ENCODE measurements at places on chromosomes 3 and 15.

GRCh38 chr15:66598095-66598815 is 32.5 kb upstream of the LCTL start:
- DNase-seq, result no peak

- DNase-seq, result no peak
Observed at GRCh38 chr3:122100083-122100482, 44.9 kb downstream of the CD86 start.

DNA sequence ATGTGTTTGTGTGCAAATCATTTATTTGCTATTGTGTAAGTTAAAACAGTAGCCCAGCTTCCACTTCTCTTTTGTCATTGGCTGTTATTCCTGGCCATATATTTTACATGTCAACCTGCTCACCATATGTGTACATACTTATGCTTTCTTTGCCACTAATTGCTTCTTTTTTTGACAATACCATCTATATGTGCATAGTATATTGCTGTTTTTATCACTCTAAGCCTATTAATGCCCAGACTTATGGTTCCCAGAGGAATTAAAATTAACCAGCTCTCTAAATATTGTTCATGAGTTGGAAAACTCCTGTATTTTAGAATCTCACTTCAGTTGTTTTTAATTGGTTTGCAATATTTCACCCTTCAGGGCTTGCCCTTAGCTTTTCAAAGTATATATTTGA is 428.9 kb downstream of the MECOM start:
- no peak for DNase-seq

GRCh38 chr3:152185891-152186630 is 82.7 kb upstream of the MBNL1 start:
- DNase-seq, result no peak

DNA sequence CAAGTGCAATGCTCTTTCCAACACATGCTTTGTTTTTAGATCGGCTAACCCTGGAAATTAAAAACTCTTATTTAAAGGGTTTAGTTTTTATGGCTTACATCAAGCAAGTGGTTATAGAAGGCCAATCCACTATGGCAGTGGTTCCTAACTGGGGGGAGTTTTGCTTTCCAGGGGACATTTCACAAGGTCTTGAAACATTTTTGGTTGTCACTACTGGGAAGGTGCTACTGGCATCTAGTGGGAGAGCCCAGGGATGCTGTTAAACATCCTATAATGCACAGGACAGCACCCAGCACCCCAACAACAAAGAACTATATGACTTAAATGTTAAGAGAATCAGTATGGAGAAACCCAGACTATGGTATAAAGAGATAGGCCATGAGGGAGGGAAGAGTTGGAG is 439.0 kb downstream of the NTRK3 start:
- DNase-seq, result no peak

DNA sequence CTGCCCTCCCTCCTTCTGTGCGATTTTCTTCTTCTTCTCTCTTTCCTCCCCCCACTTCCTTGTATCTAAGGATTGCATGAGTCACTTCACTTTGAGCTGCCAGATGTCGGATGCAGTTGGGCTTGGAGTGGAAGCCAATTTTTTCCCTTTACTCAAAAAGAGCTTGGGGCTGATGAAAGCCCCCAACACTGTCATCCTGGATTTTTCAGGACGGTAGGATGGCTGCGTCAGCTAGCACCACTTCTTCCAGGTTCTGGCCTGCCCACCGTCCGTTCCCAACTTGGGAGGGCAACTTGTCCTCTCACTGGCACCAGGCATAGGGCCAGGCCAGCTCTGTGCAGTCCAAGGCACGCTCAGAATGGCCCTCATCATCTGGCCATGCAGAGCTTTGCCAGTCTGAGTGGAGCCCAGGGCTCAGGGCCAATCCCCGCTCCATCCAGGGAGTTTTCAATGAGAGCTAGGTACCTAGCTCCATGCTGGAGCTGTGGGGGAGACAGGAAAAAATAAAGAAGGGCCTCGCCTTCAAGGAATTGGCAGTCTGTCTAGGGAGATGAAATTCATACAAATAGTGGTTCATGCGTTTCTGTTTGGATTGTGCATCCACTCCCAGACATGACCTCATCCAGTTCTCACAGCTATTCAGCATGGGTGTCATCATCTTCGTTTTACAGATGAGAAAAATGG is 47.7 kb upstream of the INSYN1 start:
- no peak for DNase-seq

DNA sequence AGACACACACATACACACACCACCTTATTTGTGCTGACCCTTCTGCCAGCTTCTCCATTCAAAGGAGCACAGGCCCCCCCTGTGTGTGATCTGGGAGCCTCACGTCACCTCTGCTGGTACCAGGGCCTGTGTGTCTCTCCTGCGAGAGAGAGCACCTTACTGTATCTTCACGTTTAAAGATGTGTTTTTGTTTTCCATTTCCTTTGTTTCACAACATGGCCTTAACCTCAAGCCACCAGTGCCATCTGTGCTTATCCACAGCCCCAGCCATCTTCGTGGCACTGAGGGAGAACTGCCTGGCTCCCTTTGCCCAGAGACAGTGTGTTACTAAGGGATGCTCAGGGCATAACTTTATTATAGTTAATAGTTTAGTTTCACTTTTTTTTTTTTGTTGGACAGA is 52.3 kb downstream of the ABHD2 start:
- DNase-seq, result no peak

- DNase-seq, result no peak
Observed at GRCh38 chr15:38823263-38823662, 258.6 kb upstream of the RASGRP1 start.

DNA sequence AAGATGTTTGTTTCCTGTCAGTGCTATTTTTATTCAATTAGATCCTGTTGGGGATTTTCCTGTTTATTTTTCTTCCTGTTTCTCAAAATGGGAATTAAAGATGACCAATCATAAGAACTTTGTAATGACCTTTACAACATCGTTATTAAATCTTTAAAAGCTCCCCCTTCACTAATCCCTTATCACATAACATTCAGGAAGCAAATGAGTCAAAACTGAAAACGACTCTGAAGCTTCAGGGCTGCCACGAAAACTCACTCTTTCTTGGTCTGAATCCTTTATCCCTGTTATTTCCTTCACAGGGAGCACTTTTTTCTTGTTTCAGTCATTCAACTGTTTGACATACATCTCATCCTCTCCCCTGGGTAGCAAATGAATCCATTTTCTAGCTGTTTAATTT is 75.8 kb upstream of the MB21D2 start:
- DNase-seq, result no peak

DNA sequence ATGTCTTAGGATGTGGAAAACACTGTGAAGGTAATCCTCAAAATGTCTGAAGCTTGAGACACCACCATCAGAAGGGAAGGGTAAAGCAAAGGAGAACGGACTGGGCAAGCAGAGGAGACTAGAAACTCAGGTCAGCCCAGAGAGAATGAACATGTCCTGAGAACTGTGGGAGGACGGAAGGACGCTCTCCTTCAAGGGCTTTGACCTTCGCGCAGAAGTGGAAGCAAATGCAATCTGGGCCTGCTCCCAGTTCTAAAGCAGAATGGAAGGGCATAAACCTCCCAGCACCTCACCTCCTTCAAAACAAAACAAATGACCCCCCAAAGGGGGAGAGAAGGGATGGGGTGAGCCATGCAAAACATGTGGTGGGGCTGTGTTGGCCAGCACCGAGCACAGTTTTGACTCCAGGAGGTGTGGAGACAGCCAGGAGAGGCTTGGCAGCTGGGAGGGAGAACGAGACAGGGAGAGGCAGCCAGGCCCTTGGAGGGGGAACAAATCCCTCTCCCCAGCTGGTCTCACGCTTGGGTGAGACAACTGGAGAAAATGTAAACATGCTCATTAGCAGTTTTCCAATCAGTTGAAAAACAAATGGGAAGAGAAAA is 222.4 kb upstream of the WNT5A start:
- DNase-seq, result no peak

DNA sequence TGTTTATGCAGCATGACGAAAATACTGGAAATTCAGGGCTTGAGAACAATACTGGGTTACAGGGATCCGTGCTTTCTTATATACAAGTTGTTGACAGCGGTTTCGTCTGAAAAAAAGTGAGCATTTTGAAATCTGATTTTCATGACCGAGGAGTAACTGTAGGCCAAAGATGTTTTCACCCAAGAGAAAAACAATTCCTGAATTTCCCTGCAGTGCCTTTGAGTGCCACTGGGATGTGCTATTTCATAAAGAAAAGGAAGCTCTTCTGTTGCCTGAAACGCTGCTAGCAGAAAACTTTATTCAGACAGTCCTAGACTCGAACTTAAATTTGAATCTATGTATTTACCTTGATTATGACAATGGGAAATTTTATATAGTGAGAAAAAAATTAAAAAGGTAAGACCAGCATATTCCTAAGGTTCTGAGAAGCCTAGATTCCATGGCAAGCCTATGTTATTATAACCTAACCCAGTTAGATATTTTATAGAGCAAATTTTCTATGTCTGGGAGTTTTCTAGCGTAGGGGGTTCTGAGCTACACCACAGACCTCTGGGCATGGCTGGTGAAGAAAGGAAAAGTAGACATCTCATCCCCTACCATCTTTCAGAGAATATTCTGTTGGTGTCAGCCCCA is 30.2 kb downstream of the KCNAB1 start:
- DNase-seq, result no peak

DNA sequence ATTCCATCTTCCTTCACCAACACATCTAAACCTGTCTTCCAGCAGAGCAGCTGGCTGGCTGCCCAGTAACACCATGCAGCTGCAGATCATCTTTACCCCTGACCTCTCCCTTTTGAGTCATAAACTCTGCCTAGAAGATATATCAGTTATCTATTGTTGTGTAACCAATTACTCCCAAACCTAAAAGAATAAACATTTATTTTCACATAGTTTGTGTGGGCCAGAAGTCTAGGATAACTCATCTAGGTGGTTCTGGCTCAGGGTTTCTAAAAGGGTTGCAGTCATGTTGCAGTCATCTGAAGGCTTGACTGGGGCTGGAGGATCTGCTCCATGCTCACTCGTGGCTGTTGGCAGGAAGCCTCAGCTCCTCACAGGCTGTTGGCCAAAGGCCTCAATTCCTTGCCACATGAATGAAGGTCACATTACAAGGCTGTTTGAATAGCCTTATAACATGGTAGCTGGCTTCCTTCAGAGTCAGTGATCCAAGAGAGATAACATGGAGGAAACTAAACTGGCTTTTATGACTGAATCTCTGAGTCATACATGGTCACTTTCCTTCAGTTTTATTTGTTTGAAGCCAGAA is 92.8 kb downstream of the GOLIM4 start:
- no peak for DNase-seq

DNA sequence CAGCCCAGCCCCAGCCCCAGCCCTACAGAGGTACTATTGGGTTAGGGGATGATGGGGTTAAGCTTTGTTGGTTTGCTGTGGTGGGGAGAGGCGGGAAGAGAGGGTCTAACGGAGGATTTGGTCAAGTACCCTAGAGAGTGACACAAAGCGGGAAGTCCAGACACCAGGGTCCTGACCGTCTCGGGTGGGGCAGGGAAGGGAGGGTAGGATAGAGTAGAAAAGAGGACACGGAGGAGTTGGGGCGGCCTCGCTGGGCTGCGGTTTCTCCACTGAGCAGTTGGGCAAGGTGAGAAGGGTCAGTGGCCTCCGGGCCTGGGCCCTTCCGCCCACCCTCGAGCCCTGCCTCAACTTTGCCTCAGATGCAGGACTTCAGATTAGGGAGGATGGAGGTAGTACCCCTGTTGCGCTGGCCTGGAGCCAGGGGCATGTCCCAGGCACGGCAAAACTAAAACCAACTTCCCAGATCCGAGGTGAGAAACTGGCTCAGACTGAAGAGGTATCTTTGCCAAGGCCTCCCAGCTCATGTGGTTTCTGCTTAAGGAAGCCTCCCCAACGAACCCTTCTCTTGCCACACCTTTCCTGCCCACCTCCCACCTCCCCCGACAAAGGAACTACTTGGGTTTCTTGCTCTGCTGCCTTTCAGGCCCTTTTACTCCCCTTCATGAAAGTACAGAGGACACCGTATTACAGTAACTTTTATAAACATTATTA is 551 bp downstream of the PML start:
- no peak for DNase-seq

GRCh38 chr15:78049691-78050440 is 27.6 kb downstream of the TBC1D2B start:
- DNase-seq, result no peak

DNA sequence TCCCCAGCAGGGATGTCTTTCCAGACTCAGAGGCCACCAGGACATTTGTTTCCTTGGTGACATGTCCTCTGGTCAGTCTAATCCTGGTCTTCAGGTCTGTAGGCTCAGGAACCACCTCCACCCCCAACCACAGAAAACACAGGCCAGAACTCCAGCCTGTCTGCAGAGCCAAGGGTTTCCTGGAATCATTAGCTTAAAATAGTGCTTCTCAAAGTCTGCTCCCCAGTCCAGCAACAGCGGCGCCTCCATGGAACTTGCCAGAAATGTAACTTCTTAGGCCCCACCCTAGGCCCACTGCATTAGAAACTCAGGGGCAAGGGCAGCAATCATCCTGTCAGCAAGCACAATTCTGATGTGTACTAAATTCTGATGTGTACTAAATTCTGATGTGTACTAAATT is 20.0 kb downstream of the SLC28A1 start:
- no peak for DNase-seq

DNA sequence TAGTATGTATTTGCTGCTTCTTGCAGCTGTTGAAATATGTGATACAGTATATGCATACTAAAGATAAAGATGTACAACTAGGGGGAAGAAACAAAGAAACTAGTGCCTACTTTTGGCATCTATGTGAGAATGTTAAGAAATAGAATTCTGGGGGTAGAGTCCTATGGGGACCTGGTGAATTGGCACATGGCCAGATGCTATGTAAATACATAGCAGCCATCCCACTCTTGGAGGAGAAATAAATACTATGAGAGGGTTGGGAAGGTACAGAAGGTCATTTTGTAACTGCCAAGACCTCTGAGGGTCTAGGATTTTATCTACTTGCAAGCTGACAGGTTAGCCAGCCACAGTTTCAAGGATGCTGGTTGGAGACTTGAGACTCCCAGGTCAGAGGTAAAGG is 298.3 kb upstream of the TBL1XR1 start:
- no peak for DNase-seq

GRCh38 chr15:72193836-72194396 is 3.7 kb downstream of the GRAMD2A start:
- DNase-seq, result no peak

All from NCI-H187 treated with DMSO at 0.1 percent for 48 hours (cell line).